Hepatocyte (in vitro differentiated cells): ENCODE measurements at places on chromosomes 1 and 21.

DNA sequence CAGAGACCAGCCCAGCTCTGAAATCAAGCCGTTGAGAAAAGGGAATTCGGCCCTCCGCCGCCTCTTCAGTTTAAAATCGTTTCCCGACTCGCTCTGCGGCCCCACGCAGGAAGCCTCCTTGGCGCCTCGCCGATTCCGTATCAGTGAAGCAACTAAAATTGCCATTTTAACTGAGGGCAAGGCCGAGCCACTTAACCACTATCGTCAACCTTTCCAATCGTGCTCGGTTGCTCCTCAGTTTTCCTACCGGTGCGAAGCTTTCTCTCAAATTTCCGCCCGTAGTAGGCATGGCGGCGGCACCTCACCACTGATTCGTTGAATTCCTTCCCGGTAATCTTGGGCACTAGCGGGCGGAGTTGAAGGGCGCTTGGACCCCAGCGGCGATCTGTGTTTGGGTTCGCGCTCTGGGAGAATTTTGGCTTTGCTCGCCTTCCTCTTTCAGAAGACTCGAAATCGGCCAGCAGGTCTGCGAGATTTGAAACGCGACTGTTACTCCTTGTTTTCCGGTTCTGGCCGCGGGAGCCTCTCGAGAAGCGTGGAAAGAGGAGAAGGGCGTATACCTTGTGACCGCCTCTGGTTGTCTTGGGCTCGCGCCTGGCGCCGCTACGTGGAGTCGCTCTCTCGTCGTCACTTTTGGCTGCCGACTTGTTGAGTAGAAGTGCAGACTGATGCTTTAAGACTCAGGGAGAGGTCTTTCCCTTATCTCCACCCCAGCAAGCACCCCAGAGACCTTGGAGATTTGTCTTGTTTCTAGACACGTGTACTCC lies at the start of the genes CENPL and DARS2:
CENPL (minus strand) TSS at position 569 of the 767 bp plus-strand sequence. CDS start 13,584 bp downstream, outside the sequence.
DARS2 (plus strand) TSS at position 359 of the 767 bp plus-strand sequence. CDS start 557 bp downstream, outside the sequence.
- DNase-seq, result peak; percentile 97

DNA sequence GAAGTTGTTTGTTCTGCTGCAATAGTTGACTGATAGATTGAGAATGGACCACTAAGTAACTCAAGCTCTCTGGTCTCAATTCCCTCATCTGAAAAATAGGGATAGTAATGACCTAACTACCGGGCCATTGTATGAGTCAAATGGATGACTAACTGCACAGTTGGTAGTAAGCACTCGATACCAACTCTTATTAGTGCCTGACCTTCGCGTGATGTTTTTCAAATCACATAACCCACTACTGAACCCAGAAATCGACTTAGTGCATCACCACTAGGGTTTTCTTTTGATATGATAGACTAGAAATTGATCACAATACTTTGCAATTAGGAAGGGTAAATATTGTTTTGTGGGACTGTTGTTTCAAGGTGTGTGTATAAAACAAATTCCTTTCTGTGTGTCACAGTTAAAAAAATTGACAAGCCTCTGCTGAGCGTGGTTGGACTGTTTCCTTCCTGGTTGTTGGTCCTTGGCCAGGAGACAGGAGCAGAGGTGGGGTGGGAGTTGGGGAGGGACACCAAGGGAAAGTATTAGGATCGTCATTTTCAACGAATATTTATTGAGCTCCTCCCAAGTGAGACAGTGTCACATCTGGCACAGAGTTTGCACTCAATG lies 54.0 kb upstream of the LRP8 start:
- DNase-seq, result no peak

DNA sequence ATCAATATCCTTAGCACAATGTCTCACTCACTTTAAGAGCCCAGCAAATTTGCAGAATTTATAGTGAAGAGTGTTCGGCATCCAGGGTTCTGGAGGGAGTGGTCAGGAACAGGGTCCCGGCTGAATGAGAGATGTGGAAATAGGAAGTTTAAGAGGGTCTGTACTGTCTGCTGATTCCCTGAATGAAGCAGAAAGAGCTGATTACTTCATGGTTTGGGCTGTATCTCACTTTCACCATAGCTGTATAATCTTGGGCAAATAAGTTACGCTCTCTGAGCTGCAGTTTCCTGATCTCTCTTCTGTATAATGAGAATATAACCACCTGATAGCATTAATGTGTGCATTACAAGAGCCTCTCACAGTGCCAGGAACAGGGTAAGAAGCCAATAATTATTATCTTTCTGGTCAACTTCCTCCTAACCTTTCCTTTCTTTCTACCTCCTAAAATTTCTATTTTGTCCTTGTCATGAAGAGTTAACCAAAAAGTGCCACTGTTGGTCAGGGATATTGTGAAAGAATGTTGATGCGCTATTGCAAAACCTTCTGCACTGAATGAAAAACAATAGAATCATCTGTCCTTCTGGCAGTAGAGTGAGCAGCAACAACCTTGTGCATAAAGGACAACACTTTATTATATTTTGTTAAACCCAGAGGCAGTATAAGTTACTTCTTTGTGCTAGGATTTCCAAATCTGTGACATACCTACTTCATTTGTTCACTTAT lies 14.7 kb upstream of the PTGFR start:
- no peak for DNase-seq

DNA sequence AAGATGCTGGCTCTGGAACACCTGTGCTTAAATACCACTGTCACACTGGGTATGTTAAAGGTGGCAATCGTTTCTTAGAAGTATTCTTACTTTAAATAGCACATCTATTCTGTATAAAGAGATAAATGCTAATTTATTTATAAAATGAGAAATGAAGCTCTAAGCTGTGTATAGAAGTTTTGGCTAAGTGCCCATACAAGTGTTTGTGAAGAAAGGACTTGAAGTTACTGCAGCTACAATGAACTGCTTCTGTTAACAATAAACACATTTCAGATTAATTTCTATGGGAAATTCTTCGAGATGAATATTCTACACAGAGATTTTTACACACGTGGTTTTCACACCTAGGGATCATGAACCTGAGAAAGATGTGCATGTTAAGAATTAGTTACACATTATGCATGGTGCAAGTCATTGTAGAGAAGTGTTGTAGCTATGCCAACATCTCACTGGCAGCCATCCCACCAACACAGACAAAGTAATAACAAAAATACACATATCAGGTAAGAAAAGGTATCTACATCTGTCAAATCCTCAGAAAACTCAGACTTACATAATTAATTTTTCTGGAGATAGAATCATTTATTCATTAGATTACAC lies 16.2 kb downstream of the COL24A1 start:
- no peak for DNase-seq

DNA sequence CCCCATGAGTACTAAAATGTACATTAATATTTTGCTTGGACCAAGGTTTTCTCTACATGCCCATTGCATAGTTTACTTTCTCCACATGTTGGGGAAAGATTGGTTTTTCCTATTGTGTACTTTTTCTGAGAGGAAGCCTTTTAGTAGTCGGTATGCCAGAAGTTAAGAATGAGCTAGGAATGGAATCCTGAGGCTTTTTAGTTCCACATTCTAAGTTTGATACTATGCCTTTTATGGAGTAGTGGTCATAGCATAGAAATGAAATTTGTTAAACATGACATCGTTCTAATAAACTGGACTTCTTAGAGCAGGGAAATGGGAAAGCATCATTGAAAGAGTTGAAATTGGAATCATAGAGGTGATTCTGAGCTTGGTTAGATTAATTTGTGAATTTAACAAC lies 64.3 kb downstream of the BCL9 start:
- no peak for DNase-seq

DNA sequence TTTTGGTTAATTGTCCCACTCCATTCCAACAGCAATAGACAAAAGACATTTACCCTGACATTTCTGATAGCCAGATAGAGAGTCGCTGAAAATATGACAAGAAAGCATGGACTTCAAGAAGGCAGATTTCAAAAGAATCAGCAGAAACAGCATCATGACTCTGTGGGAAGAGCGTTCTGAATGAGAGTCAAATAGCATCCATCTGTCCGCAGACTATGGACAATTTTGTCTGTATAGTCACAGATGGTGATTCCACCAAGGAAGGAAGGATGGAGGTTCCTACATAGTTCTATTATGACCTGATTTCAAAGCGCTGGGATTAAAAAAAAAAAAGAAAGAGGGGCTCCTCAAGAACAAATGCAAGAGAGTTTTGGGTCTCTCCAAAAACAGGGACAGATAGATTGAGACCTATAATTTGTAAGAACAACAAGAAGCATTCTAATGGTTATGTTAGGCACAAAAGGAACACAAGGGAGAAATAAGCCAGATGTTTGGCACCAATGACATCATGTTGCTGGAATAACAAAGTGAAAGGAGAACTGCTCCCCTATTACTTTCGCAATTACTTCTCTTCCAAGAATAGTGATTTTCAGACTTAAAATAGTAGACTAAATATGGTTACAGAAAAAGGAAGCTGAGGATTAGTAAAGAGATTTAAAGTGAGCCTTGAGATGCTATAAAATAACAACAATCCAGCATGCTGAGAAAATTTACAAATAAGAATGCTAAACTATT lies 28.5 kb downstream of the NIBAN1 start:
- no peak for DNase-seq

DNA sequence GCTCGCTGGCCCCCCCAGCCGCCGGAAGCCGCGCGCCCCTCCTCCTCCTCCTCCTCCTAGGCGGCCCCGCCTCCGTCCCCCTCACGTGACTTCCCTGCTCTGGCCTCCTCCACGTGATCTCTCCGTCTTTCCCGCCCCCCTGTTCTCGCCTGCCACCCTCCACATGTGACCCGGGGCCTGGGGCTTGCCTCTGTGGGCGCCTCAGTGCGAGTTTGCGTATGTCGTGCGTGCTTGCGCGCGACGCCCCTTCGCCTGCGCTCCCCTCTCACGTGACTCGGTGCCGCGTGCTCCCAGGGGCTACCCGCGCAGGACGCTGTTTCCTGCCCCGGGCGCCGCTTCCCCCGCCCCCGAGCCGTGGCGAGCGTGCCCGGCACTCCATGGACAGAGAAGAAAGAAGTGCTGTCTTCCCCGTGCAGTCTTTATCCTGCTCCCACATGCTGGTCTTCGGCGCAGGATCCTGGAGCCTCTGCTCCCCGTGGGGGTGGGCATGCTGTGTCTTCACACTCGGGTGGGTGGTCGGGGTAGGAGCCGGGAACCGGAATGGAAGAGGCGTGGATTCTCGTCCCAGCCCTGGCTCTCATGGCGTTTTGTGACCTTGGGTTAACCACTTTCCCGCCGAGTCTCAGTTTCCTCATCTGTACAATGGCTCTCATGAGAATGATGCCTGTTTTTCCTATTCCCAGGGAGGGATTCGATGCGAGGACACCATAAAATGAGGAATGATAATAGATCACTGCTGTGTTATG lies 431 bp upstream of the UBE2Q1 start:
- DNase-seq, result peak; percentile 99

DNA sequence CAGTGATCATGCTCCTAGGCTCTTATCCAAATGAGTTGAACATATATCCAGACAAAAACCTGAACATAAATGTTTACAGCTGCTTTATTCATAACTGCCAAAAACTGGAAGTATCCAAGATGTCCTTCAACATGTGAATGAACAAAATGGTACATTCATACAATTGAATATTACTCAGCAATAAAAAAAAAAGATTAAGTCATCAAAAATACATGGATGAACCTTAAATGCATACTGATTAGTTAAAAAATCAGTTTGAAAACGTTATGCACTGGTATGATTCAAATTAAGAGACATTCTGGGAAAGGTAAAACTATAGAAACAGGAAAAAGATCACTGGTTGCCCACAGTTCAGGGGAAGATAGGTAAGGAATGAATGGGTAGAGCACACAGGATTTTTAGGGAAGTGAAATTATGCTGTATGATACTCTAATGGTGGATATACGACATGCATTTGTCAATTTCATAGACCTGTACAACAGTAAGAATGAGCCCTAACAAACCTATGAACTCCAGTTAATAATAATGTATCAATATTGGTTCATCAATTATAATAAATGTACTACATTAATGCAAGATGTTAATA lies 3.1 kb downstream of the LRRC40 start:
- no peak for DNase-seq

- DNase-seq, result peak; percentile 26
Measured at GRCh38 chr1:67618285-67619018, 66.5 kb upstream of the GADD45A start.

GRCh38 chr1:14476170-14476955 lies 122.1 kb upstream of the KAZN start:
- DNase-seq, result no peak

DNA sequence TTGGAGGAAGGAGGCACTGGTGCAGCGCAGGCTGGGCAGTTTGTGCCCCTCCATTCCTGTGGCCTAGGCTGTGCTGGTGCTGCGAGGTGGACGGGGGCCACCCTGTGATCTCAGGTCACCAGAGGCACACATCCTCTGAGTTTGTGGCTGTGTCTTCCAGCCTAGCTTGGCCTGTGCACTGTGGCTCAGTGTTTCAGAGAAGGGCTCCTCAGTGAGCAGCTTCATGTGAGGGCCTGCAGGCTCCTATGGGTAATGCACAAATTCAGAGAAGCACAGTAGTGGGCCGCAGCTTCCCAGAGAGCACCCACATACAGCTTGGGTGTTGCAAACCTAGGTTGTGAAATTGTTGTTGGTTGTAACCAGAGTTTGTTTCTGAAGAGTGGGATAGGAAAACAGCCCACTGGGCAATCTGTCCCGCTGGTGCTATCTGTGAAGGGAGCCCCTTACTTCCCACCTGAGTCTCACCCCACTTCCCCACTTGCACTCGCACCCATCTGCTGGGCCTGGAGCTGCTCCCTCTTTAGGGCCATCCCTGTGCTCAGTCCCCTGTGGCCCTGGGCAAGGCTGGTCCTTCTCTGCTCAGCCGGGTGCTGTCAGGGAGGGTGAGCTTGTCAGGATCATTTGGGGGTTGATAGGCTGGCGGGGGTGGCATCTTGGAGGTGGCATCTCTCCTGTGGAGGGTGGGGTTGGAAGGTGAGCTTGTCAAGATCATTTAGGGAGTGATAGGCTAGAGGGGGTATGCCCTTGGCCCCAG lies 30.2 kb downstream of the SNAP47 start:
- DNase-seq, result no peak

DNA sequence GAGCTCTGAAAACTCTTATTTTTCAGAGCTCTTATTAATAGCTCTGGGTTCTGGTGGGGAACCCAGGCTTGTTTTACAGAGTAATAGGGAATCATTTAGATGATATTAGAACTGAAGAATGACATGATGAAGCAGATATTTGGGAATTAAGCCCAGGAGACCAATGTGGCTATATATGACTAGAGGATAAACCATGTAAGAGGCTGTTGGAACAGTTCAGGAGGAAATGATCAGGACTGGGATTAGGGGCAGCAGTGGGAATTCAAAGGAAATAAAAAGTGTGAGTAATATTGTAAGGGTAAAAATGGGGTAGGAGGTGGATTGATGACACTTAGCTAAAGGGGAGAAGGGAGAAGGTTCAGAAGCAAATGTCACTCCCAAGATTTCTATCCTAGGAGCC lies 58.6 kb downstream of the GIPC2 start:
- DNase-seq, result no peak
